ENCODE measurements at places on chromosomes 7 and 10.
A peak's percentile ranks its signal among the peaks of the same experiment; 100 is the strongest.

- no peak for DNase-seq
These were observed 16.6 kb upstream of the GNA12 start for GRCh38 chr7:2860627-2861133.

- no peak for DNase-seq
These were observed 57.4 kb downstream of the NPTX2 start for GRCh38 chr7:98674461-98674860.

DNA sequence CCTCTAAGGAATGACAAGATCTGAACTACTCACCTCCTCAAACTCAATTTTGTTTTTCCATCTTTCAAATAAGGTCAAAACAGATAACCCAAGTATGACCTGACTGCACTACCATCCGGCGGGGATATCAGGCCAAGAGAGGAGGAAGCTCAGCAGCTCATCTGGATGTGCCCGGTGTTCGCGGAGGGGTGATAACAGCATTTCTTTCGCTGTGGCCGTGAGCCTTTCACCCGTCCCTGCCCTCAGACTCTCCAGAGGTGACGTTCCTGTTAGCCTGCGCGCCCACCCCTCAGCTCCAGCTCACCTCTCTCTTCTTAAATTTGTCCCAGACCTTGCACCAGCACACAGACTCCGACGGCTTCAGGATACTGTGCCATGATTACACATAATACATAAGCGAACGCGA, 526 bp downstream of the ZNF248 start:
- no peak for DNase-seq

- DNase-seq = no peak
These were observed 4.6 kb downstream of the NKX2-3 start for GRCh38 chr10:99537086-99537988.

GRCh38 chr10:117477211-117477947, 65.2 kb upstream of the EMX2 start:
- no peak for DNase-seq

DNA sequence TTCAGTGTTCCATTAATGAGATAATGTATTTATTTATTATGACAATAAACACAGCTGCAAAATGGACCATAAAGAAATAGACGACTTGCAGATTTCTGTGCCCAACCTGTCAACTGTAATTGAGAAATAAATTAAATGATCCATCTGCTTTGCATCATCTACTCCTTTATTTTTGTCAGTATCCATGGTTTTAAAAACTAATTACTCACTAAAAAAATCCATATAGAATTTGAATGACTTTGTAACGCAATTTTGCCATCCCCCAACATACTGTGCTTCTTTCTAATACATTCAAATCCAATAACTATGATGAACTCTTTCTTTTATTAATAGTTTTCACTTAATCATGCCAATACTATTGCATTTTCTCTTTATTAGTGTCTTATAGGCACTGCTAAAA, 388.5 kb upstream of the SORCS1 start:
- DNase-seq = no peak

DNA sequence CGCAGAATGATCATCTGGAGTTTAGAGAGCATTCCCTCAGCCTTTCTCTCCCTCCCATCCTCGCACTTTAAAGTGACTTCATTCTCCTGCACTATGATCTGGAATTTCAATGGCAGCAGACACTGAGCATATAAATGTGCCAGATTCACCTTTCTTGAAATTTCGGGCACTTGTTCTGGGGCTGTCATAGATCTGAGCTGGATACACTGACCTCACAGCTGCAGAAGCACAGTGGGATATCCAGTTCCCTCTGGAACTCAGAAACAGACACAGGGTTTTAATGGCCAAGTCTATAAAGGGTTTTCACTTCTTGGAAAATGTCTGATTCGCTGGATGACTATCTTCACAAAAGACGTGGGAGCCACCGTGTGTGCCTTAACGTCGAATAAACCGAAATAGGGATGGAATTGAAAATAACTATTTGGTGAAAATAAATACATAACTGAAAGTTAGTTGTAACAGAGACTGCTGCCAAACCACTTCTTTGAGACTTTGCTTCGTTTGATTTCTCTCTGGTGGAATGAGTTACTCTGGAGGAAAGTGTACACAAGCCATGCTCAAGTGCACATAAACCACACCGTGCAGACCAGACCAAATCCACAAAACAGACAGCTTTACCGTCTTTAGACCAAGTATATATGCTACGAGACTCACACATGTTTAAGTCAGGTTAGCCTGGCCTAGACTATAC, 126.1 kb downstream of the SVIL start:
- no peak for DNase-seq

- DNase-seq = peak; percentile 18
These were observed 38.8 kb upstream of the SHH start for GRCh38 chr7:155850766-155851678.

DNA sequence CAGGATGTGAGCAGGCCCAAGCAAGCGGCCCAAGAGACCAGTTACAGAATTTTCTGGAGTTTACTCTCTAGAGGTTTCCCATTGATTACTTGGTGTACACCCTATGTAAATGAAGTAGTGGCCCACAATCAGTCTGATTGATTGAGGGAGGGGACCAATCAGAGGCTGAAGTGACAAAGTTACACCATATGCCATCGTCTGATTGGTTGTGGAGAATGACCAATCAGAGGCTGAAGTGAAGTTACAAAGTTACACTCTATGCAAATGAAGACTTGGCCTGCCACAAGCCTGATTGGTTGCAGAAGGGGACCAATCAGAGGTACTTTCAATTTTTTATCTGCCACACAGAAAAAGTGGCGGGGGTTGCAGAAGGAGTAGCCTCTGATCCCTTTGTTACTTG, 83.7 kb downstream of the KIF20B start:
- no peak for DNase-seq

DNA sequence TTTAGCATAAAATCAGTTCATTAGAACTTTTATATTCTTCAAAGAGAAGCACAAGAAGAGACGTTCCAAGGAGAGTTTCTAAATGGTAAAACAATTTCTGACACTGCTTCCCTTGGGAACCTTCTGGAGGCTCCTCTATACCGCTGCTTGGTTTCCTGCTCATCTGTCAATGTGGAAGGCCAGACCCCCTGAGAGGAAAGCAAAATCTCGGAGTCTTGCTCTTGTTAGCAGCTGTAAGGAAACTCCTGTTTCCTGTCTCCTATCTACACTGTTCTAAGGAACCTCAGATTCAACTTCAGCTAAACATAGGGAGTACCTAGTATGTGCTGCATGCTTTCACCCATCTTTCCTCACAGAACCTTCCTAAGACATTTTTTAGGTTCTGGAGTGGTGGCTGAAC, 322.2 kb downstream of the BMPER start:
- no peak for DNase-seq

GRCh38 chr10:92222603-92223262, 68.1 kb downstream of the CPEB3 start:
- DNase-seq = no peak

DNA sequence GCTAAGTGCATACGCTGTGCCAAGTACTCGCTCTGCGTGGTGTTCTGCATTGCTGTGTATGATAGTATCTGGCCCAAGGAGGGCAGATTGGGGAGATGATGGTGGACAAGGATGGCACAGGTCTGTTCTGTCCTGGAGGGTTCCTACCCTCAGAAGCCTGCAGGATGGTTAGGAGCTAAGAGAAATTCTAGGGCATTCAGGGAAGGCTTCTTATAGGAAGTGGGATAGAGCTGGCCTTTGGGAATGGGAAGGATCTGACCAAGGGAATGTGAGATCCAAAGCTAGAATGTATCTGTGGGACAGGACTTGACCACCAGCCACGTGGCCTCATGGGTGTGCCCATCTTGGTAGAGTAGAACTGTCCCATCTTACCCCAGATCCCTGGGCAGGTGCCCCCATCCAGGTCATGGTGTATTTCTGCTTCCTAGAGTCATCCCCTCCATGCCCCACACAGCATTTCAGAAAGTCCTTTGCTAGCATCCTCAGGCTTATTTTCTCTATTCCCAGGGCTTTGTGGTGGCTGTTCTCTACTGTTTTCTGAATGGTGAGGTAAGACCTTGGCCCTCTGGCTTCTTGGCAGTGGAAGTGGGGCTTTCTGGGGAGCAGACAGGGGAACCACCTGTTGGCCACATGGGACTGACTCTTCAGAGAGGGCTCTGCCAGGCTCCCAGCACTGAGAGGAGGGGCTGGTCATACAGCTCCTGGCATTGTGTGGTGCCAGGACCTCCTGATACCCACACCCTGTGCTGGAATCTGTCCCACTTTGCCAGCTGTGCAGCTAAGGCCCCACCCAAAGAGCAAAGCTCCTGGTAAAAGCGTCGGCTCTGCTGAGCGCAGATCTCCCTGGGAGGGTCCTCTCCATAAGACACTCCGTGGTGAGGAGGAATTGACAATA, 52.5 kb downstream of the ADCYAP1R1 start:
- DNase-seq = no peak

DNA sequence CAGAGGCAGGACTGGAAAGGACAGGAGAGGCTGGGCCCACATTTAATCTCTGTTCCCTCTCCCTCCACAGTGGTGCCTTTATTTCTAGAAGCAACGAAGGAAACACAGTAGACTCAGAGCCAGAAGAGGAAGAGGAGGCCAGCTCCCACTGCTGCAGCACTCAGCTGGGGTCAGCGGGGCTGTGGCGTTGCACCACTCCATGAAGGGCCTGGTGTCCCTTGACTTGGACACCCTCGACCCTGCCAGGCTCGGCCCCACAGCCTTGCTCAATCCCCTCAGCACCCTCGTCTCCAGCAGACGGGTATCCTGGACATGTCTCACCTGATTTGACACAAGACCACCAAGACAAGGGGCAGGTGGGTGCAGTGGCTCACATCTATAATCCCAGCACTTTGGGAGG, 38.8 kb downstream of the PRKAG2 start:
- no peak for DNase-seq

DNA sequence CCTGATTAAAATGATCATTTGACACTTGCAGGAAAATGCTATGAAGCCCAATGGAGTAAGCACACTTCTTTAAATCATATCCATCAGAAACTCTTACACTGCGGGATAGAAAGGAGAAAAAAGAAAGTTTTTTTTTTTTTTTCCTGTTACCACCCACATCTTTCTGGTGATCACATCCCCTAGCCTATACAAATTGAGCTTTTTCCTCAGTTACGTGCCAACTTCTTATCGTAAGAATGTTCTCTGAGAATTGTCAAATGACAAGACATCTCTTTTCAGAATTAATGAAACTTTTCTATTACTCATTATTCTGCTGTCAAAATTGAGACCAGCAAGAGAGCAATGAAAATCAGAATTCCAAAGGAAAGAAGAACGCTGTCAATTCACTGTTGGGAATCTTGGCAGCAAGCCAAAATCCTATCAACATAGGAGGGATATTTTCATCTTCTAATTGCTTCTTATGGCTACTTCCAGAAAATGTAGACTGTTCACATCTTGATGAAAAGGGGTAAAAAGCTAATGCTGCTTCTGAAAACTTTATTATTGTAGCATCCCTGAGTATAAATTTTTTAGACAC, 179.5 kb downstream of the ADAM12 start:
- no peak for DNase-seq

DNA sequence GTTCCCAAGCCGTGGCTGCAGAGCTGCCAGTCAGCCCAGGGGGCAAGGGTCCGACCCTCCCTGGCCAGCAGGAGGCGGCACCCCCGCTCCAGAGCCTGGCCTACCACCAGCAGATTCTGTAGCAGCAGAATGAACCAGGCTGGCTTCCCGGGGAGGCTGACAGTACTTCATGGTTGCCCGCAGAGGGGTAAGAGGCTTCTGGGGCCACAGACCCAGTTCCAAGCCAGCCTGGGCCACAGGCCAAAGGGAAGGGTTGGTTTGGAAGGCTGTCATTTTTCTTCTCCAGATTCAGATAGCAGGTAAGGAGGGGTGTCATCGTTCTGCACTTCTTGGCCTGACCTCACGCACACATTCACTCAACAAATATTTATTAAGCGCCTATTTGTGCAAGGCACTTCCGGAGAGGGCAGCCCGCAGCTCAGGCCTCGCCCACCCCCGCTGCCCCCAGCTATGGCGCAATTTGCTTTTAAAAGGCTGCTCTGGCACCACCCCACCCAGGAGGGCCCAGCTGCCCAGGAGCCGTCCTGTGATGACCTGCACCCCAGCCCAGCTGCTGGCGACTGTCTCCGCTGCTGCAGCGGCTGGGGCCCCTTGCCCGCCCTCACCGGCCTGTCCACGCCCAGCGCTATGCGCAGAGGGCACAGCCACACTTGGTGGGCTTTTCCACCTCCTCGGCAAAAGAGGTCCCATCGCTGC, 168.5 kb downstream of the LCOR start:
- DNase-seq = peak; percentile 46

DNA sequence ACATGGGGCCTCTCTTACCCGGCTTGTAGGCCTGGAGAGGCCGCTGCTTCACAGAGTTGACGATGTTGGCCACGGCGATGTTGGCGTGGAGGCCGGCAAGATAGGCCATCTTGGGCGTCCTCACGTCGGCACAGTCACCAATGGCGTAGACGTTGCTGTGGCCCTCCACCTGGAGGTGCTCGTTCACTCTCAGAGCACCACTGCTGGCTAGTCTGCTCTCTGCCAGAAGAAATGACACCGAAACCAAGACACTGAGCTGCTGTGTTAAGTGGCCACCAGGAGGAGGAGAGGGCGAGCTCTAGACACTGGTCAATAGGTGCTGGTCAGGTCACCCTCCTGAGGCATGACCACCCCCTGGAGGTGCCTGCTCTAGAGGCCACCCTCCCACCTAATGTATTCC, 17.7 kb downstream of the AIFM2 start:
- DNase-seq = no peak

GRCh38 chr10:132872658-132873057, 69.7 kb downstream of the CFAP46 start:
- no peak for DNase-seq

DNA sequence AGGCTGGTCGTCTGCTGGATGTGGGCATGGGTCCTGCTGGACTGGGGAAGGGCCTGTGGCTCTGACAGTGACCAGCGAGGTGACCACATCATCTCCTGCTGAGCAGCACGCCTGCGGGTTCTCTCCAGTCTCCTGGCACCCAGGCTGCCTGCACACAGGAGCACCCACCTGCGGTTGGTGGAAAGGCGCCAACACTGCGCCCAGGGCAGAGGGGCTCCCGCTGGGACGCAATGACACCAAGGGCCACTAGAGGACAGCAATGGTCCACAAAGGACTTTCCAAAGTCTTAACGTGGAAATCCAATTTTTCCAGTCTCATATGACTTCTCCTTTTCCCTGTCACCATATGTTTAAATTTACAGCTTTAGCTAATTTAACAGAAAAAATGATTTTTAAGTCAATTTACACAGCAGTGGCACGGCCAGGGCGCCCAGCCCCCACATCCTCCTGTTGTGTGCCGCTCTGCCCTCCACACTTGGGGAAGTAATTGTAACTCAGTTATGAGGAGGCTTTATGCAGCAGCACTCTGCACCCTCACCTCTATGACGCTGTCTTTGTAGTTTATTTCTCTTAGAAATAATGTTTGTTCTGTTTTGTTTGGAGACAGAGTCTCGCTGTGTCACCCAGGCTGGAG, 38.1 kb downstream of the CFAP46 start:
- DNase-seq = no peak

DNA sequence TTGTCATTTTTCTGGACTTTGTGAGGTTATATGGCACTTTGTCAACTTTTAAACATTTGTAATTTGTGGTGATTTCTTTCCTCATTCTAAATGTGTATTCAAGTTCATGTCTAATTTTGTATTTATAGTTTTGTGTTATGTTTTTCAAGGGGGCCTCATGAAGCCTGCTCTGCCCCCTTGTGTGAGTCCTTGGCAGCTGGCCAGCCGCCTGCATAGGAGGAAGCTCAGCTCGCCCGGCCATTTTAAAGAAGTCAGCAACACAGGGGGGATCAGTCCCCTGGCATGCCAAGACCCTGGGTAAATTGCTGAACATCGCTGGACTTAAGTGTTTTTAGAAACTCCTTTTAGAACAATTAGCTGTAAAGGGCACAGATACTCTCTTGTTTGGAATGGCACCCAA, 123.0 kb downstream of the ANLN start:
- DNase-seq = no peak

All from ecto neural progenitor cell (in vitro differentiated cells).